ENCODE measurements at places on chromosomes 6 and 20.

DNA sequence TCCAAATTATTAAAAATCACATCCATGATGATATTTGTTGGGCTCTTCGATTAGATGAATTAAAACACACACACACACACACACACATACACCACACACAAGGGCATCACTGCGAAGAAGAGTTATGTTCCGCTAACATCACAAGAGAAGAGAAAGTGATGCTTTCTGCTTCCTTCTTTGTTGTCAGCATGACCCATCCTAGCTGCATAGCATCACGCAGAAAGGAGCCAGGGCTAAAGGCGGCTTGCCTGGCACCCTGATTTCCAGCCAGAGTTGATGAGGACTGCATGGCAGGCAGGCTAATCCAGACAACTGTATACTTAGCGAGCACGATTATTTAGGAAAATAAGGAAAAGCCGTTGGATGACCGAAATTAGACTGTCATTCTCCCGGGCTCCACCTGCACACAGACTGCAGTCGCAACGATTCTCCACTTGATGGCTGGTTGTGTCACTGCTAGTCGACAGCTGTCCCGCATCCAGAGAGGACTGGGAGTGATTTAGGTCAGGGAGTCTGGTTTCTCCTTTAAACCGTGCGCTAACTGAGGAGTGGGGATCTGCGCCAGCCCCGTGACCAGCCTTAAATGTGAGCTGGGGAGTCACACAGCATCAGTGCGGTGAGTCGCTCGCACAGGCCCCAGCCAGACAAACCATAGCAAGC, 70.6 kb upstream of the SOX4 start:
- no peak for DNase-seq

- DNase-seq = no peak
Observed at GRCh38 chr6:136069119-136069518, 181.0 kb downstream of the MTFR2 start.

DNA sequence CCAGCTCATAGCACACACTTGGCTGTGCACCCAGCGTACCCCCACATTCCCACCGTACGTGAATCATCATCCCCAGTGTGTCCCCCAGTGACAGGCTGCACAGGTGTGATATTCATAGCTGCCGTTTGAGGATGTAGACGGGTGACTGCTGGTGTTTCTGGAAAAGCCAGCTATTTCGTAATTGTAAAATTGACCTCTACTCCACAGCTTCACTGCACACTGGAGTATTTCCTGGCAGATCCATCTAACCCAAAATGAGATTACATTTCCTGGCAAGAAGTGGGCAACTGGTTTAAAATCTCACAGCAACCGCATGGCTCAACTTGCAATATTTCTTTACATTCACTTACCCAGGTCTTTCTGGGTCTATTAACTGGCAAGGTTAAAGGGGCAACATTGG, 30.3 kb downstream of the CD83 start:
- DNase-seq = no peak

- no peak for DNase-seq
Observed at GRCh38 chr20:9903048-9903655, 64.3 kb upstream of the PAK5 start.

DNA sequence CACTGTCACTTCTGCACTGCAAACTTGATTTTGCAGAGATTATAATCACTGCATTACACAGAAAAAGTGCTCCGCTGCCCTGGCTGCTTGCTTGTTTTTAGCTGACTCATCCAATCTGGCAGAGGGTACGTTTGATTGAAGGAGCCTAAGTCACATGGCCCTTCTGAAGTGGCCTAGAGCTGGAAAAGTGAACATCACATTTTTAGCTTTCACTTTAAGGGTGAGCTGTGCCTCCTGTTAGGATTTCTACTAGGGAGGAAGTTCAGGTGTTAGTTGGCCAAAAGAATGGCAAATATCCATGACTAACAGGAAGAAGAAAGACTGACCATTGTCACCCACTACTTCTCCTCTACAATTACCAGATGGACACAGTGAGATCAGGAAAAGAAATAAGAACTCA, 889.1 kb upstream of the MAP3K7 start:
- DNase-seq = no peak

DNA sequence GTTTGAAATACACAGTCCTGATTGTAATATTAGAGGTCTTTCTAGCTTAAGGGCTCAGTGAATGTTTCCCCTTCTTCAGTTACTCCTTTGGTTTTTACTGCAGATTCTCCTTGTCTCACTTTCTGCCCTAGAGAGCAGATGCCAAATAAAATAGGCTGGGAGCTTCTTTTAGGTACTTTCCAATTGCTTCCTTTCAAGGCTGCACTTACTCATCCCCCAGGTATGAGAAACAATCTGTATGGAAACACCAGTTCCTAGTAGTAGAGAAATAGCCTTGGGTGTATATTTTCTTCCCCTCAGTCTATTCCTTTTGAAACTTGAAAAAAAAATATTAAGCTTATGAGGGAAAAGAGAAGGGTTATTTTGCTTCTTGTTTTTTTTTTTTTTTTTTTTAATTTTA, 139.7 kb downstream of the PAK5 start:
- DNase-seq = no peak

GRCh38 chr20:44572551-44573500, 9.6 kb upstream of the PKIG start:
- DNase-seq = peak; percentile 76

- no peak for DNase-seq
Observed at GRCh38 chr6:158648682-158649131, 1.1 kb upstream of the SYTL3 start.

GRCh38 chr6:151408858-151409257, 17.5 kb upstream of the ZBTB2 start:
- no peak for DNase-seq

- no peak for DNase-seq
Observed at GRCh38 chr20:16476032-16476431, 97.2 kb downstream of the KIF16B start.

DNA sequence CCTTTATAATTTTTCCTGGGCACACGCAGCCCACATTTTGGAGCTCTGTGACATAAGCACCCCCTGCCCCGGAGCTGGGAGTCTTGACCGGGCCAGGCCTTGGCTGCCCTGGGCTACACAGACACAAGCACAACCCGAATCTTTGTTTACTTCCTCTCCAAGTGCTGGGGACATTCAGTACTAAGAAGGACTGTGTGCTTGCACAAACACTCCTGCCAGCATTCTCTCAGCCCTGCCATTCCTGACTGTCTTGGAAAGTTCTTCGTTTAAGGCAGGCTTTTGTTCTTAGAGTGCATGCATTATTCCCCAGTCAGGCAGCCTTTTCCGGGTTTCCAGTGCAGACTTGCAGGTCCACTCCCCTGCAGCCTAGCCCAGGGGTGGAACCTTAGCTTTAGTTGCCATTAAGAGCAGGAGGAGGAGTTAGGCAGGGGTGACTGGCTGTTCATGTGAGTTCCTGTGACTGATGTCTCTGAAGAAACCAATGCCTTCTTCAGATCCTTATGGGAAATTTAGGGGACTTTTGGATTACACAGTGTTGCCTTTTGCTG, 28.6 kb downstream of the FOXO3 start:
- DNase-seq = peak; percentile 49

DNA sequence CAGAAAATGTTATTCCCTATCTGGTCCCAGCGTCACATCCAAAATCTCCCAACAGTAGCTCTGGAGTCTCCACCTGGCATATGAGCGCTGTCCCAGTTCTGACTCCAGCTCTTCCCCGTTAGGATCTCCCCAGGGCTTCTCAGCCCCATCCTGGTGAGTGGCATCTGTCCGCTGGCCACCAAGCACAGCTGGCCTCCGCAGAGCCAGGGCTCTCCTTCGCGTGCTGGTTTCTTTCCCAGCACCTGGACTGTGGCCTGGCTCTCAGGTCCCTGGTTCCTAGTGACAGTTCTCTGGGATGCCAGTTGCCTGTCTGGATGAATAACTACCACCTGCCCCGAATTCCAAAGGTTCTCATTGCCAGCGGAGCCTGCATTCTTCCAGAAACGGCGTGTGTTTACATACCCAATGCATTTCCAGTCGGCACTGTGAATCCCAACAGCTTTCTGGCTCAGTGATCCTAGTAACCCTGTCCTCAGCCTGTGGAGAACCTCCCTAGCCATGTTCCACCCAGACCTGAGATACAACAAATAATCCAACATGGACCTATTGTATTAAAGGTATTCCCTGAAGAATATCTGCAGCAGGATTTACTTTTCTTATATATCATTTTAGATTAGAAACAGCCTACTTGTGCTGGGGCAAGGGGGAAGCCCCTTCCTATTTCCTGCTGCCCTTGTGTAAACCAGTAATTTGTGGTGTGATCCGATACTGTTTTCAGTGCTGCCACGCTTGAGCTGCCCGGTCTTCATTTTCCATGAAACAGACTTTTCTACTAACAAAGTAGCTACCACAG, 69.9 kb upstream of the PDE10A start:
- DNase-seq = no peak

GRCh38 chr6:138526822-138527235, 27.5 kb upstream of the NHSL1 start:
- DNase-seq = no peak

GRCh38 chr20:25297141-25297905, 49.4 kb downstream of the PYGB start:
- DNase-seq = no peak

GRCh38 chr6:87074101-87074621, 20.7 kb downstream of the CGA start:
- DNase-seq = no peak

GRCh38 chr6:83873869-83874268, 14.4 kb downstream of the CYB5R4 start:
- no peak for DNase-seq

- no peak for DNase-seq
Observed at GRCh38 chr6:167690931-167691330, 135.8 kb upstream of the AFDN start.

GRCh38 chr6:157849288-157850017, 26.4 kb downstream of the SNX9 start:
- DNase-seq = no peak

DNA sequence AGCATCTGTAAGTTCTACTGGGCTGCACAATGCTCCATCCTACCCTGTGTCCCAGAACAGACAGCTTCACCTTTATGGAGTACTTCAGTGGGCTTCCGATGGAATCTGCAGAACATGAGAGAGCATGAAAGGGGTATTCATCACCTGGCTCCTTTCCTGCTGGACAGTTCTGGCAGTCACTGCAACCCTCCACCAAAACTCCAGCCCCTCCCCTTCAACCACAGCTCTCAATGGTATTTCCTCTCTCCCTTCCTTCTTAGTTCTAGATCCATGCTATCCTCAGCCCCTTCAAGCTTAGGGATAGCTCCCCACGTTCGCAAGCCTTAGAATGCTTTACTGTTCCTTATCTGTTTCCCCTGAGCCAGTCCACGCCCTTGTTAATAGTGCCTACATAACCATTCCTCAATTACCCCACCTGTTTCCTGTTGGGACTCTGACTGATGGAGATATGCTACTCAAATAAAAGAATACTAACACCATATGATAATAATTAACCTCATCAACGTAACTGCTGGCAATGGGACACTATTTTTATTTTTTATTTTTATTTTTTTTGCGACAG, 26.8 kb downstream of the TRAM2 start:
- DNase-seq = no peak

GRCh38 chr20:460707-461106, 1.6 kb downstream of the TBC1D20 start:
- DNase-seq = no peak

- DNase-seq = no peak
Observed at GRCh38 chr6:20207088-20207418, 5.2 kb downstream of the MBOAT1 start.

DNA sequence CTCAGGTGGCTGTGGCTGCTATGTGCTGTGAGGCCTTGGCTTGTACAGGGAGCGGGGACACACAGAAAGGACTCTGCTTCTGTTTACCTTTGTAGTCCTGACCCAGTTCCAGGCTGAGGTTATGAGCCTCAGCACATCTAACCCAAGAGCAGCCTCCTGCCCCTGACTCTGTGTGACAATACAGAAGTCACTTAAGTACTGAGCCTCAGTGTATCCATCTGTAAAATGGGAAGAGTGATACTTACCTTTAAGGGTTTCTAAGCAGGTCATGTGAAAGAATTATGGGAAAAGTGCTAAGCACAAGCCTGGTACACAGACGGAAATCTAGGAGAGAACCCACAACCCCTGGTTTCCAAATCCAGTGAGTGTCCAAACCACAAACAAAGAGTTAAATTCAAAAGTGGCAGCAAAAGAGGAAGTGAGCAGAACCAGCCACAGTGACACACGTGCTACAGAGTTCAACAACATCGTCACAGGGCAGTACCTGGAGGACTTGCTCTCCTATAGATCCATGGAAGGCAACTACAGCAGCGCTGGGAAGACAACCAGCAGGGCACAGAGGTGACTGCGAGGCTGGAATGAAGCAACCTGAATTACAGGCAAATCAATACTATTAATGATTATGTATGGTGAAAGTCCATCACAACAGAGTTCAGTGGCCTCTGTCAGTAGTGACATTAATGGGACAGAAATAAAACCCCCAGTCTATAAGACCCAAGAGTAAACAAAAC, 12.5 kb downstream of the TRIM26 start:
- no peak for DNase-seq

- DNase-seq = no peak
Observed at GRCh38 chr20:44646023-44646640, 5.4 kb downstream of the ADA start.

GRCh38 chr6:166944666-166945256, 11.6 kb downstream of the RNASET2 start:
- DNase-seq = no peak

- no peak for DNase-seq
Observed at GRCh38 chr20:13822459-13822858, 37.6 kb downstream of the NDUFAF5 start.

DNA sequence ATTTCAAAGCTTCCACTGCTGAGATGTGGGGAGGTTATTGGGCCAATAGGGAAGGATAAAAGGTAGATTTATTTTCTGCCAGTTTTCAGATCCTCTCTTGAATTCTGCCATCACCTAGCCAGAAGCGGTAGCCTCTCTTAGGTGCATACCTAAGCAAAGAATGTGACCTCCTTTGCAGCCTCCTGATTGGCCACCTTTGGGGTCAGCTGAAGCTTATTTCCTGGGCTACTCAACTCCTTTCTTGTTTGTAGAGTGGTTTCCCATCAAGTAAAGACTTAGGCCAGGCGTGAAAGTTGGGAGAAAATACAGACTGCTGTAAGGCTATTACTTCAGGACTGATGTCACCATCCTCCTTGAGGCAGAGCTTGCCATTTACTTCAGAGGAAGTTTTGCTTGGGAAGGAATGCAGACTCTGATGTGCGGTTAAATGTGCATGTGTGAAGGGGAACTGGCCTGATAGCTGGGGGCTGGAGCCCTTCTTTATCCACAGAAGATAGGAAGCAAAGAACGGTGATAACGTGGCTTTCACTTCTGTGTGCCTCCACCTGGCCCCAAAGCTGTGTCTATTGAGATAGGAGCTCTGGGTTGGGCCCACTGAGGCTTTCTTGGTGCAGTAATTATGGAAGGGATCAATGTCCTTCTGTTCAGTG, 70.1 kb downstream of the TRMT11 start:
- no peak for DNase-seq

- no peak for DNase-seq
Observed at GRCh38 chr6:106098383-106099234, 12.5 kb downstream of the PRDM1 start.
